ENCODE measurements at places on chromosomes 3 and 15. TPM values are rescaled to one million over a fixed set of nuclear protein-coding genes. Genes with fewer than 3 reads are reported as not detected.

- DNase-seq, result peak; percentile 79
Observed at GRCh38 chr15:67542420-67543347, at the start of gene MAP2K5. Gene MAP2K5 (plus strand): TSS chr15:67542703. CDS start chr15:67543336, 633 bp downstream.

GRCh38 chr3:178244733-178245709 is 291.2 kb upstream of the KCNMB2 start:
- DNase-seq, result no peak

DNA sequence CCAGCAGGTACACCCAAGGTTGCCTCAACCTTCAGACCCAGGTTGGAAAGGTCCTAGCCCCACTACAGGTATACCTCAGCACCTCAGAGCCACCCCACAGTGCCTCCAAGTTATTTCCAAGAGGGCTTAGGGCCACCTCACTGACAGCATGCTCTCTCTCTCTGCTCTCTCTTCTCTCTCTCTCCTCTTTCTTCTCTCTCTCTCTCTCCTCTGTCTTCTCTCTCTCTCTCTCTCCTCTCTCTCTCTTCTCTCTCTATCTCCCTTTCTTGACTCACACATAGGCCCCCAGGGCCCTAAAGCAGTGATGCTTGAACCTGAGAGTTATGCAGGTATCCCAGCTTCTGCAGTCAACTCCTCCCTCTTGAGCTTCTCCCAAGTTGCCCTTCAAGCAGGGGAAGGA is 4.2 kb downstream of the CAV3 start:
- no peak for DNase-seq

DNA sequence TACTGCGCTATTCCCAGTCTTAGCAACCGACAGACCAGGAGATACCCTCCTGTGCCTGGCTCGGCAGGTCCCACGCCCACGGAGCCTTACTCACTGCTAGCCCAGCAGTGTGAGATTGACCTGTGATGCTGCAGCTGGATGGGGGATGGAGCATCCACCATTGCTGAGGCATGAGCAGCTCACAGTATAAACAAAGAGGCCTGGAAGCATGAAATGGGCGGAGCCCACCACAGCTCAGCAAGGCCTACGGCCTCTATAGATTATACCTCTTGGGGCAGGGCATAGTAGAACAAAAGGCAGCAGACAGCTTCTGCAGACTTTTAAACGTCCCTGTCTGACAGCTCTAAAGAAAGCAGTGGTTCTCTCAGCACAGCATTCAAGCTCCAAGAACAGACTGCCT is 160.3 kb downstream of the ANXA2 start:
- no peak for DNase-seq

DNA sequence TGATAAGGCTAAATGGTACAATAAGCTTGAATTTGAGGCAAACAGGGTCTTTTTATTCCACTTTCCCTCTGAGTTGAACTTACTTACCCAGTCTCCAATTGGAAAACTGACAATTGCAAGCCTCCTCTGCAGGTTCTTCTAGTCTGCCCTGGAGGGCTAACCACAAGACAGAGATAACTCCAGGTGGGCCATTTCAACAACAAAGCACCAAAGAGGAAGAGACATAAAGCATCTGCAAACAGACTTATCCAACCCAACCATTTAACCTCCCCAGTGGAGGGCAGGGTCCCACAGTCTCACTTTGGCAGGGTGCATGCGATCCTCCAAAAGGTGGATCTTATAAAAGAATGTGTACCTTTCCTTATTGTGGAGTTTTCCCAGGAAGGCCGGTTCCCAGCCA is 525.8 kb downstream of the DIPK2A start:
- DNase-seq, result no peak

DNA sequence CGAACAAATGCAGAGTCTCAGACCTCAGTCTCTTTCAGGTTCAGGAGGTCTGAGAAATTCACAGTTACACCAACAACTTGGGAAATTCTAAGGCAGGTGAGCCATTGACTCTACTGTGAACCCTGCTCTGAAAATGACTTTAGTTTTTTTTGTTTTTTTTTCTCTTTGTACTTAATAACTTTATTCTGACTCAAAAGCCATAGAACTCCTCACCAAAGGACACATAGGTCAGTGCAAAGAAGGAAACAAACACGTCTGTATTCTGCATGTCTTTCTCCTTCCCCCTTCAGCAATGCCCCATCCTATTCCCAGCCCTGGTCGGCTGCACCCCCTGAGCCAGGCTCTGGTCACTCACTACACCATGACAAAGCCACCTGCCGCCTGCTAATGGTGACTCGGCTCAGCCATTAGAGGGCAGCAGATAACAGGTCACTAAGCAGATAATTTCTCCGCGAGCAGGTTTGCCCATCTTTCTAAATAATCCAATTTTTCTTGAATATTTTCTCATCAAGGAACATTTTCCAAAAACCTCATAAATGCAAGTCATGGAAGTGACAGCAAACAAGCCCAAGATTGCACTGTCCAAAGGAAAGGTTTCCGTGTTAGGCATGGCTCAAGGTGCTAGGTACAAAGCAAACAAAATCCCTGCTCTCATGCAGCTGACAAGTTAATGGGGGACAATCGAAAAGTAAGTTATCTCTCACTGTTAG is 37.7 kb downstream of the TM4SF4 start:
- no peak for DNase-seq

- DNase-seq, result no peak
Observed at GRCh38 chr3:169310184-169310939, 353.1 kb downstream of the MECOM start.

GRCh38 chr15:96406291-96406690 is 75.8 kb downstream of the NR2F2 start:
- no peak for DNase-seq

DNA sequence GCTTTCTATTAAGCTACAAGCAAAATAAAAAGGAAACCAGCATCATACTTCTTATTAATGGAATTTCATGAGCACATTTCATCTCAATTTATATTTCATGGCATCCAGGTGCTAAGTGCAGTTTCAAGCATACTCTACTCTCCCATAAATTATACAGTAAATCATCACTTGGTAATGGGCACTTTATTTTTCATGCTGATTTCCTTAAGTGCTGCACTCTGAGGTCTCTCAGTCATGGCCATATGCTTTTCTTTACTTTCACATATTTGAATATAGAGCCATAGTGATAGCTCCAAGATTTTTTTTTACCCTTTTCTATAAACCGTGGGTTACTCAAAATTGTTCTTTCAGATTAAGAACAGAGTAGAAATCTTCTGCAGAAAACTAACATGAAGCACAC is 1505.7 kb upstream of the CADM2 start:
- no peak for DNase-seq

DNA sequence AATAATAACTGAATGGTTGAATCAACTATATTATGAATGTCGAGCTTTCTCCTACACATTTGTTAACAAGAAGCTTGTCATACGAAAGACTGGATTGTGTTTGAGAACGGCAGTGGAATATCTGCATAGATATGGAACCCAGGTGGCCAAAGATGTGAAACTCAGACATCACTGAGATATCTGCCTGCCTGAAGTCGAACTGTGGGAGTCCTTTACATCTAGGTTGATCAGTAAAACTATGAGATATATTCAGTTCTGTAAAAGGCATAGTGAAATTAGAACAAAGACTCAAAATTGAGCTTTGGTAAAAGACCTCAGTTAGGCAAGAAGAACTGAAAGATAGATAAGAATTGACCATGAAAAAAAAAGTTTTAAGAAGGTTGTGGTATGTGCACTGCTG is 41.5 kb upstream of the TOP2B start:
- DNase-seq, result no peak

GRCh38 chr3:185717121-185717520 is 107.7 kb downstream of the IGF2BP2 start:
- no peak for DNase-seq

DNA sequence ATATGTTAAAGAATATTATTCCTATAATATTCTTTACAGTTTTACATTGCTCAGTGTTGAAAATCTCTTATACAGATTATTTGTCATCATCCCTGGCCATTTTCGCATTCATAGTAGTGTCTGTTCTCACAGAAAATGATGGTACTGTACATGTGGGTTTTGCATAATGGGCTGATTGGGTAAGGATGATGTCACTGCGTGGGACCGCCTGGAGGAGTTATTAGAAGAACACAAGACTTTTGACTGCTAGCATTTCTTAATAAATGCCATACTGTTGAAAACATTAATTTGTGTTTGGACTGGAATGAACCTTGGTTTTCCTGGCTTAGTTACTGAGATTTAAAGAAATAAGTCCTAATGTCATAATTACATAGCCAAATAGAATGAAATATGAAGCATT is 20.3 kb downstream of the LRCH3 start:
- DNase-seq, result no peak

DNA sequence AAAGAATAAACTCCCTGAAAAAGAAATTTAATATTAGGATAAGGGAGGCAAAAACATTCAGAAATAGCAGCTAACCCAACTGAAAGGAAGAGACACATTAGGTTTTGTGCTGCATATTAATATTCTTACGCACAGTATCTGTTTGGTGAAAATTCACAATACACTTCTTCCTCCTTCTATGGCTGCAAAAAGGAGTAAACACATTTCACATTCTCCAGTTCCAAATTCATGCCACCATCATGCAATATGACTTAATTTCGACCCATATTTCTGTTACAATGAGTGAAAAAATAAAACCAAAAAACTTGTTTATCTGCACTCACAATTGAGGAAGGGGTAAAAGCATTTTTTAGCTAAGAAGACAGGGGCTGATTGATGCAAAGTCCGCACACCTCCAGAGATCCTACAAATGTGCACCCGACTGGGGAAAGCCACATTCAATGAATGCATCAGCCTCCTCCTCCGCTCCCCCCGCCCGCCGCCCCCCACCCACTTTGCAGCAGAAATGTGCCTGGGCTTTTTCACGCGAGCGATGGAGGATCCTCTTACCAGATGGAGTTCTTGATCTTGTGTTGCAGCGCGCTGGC is 1.0 kb downstream of the RFX7 start:
- DNase-seq, result no peak

DNA sequence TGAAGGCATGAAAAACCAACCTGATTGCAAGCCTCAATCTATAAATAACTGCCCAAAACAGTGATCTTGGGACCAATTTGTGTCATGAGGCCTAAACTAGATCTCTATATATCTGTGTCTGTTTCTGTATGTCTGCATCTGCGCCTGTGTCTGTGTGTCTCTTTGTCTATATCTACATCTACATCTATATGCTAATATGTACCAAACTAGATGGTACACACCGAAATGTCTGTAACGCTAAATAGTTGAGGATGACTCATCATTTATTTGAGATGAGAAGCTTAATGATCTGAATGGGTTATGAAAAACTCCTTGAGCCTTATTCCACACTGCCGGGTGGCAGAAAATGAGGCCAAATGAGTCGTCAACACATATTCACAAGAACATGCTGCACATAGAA is 982.3 kb downstream of the ROBO2 start:
- no peak for DNase-seq

- DNase-seq, result no peak
Observed at GRCh38 chr3:187700249-187700648, 2.1 kb downstream of the RTP2 start.

DNA sequence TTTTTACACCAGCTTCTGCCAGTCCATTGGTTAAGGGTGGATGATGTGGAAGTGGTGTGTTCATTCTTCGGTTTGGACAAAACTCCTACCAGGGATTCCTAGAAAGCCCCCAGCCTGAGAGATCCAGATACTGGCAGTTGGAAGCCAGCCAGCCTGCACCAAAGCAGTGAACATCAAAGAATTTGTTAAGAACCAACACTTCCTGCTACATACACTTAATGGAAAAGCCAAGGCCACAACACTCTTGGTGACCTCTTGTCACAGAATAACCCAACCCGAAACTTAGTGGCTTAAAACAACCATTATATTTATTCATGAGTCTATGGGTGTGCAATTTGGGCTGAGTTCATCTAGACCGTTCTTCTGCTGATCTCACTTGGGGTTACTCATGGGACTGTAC is 42.9 kb upstream of the ADAMTS9 start:
- DNase-seq, result no peak

DNA sequence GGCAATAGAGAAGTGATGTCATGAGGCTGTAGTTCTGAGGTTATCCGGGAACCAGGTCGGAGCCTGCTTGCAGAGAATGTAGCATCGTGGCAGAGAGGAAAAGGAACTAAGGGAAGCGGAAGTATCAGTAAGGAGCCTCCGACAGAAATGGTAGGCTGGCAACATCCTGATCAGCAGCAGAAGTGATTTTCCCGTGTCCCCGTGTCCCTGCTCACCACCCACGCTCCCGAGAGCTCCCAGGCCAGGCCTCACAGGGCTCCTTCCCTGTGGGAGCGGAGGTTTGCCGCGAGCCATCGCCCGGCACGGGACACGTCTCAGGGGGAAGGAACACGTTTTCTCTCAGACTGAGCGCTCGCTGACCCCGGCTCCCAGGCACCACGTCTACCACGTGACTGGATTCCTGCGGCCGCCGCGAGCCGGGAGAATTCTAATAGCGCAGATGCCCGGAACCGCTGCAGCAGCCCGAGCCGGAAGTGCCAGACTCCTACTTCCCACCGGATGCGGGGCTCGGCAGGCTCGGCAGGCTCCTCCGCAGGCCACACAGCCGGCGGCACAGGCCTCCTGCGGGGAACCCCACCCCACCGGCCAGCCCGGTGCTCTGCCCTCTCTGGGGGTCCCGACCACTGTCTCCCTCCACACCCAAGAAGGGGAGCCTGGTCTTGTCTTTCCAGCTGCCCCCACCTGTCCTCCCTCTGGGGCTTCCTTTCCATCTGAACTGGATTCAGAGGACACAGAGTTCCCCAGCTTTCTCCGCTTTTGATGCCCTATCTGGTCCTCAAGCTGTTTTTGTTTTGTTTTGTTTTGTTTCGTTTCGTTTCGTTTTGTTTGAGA is 99.3 kb downstream of the BDH1 start:
- DNase-seq, result peak; percentile 13

DNA sequence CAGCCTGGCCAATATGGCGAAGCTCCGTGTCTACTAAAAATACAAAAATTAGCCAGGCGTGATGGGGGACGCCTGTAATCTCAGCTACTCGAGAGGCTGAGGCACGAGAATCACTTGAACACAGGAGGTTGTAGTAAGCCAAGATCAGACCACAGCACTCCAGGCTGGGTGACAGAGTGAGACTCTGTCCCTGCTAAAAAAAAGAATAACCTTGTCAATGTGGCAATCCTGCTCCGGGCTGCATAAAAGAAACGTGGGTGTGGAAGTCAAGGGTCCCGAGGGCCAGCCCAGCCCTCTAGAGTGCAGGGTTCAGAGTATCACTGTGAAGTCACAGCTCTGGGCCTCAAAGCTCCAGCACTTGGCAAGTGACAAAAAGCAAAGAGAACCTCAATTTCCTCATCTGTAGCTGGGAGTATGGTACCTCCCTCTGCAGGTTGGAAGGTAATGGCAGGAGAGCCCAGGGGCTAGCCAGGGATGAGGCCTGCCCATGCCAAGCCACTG is 73.5 kb upstream of the IQSEC1 start:
- DNase-seq, result no peak

- no peak for DNase-seq
Observed at GRCh38 chr3:17040990-17041377, 156.2 kb downstream of the PLCL2 start.

- no peak for DNase-seq
Observed at GRCh38 chr3:171797265-171797679, 13.0 kb downstream of the PLD1 start.

Gene MESP1
- total RNA-seq, result 0.22 TPM

Gene FGF7
- total RNA-seq, result not detected

Gene SHC4
- not detected for total RNA-seq

Gene MORC1
- not detected for total RNA-seq

Gene CCR8
- total RNA-seq, result 2.1 TPM

Gene CHRNA7
- not detected for total RNA-seq

Gene TNFSF10
- 9.2 TPM for total RNA-seq

Gene ABCC5
- 10.8 TPM for total RNA-seq

Gene GPR149
- not detected for total RNA-seq

Gene PARP15
- total RNA-seq, result 41.8 TPM

Gene DGKG
- not detected for total RNA-seq

Gene LTK
- 9.7 TPM for total RNA-seq

Gene MEX3B
- 5.4 TPM for total RNA-seq

Gene SLC24A5
- total RNA-seq, result not detected

Gene PPIP5K1
- 23.8 TPM for total RNA-seq

Data from CD4-positive, alpha-beta T cell (primary cell).